ENCODE measurements at places on chromosomes 3 and 15. TPM values are rescaled to one million over a fixed set of nuclear protein-coding genes. Genes with fewer than 3 reads are reported as not detected.

Gene TJP1
- polyA plus RNA-seq: 43.5 TPM

Gene SEMA4B
- polyA plus RNA-seq: 121 TPM

Gene TEX55
- polyA plus RNA-seq: not detected

Gene GREM1
- polyA plus RNA-seq: 1.3 TPM

Gene COL6A5
- polyA plus RNA-seq: 0.15 TPM

Gene RLBP1
- not detected for polyA plus RNA-seq

Gene ITIH4
- polyA plus RNA-seq: 6.7 TPM

Gene GPR62
- 0.05 TPM for polyA plus RNA-seq

Gene MASP1
- 0.93 TPM for polyA plus RNA-seq

Gene MNS1
- 2.1 TPM for polyA plus RNA-seq

Gene TNNC1
- polyA plus RNA-seq: 2.0 TPM

Gene KIF7
- polyA plus RNA-seq: 1.1 TPM

Gene SNTN
- polyA plus RNA-seq: not detected

Gene PLA2G4D
- 4.5 TPM for polyA plus RNA-seq

Gene TRH
- polyA plus RNA-seq: not detected

Gene MESP2
- polyA plus RNA-seq: 0.75 TPM

Gene NPAP1
- polyA plus RNA-seq: under 0.01 TPM

Gene KCTD6
- polyA plus RNA-seq: 9.2 TPM

Gene SLTM
- 62.7 TPM for polyA plus RNA-seq

Gene LMAN1L
- polyA plus RNA-seq: 0.61 TPM

Gene CXCR6
- polyA plus RNA-seq: 0.90 TPM

Gene TTC21A
- 1.8 TPM for polyA plus RNA-seq

Gene ULK3
- 68.8 TPM for polyA plus RNA-seq

Gene CASR
- not detected for polyA plus RNA-seq

Gene RAB27A
- 20.9 TPM for polyA plus RNA-seq

Gene TM4SF18
- 1.2 TPM for polyA plus RNA-seq

Gene DVL3
- 27.2 TPM for polyA plus RNA-seq

Gene SLC38A3
- polyA plus RNA-seq: 0.08 TPM

Gene PEX5L
- not detected for polyA plus RNA-seq

Gene RGMA
- polyA plus RNA-seq: 27.7 TPM

Gene MED12L
- 0.05 TPM for polyA plus RNA-seq

Gene FGF7
- 2.7 TPM for polyA plus RNA-seq

Gene GOLGA8J
- polyA plus RNA-seq: not detected

Gene ATP13A3
- 9.6 TPM for polyA plus RNA-seq

Gene ECE2
- polyA plus RNA-seq: not detected

Gene CHRFAM7A
- 0.06 TPM for polyA plus RNA-seq

Gene MUSTN1
- 13.1 TPM for polyA plus RNA-seq

Gene CD200
- 3.0 TPM for polyA plus RNA-seq

Gene P4HTM
- polyA plus RNA-seq: 10.7 TPM

Gene AADAC
- polyA plus RNA-seq: 0.82 TPM

Gene STRC
- 0.11 TPM for polyA plus RNA-seq

Gene UBAP1L
- polyA plus RNA-seq: 5.7 TPM

Gene POPDC2
- 1.8 TPM for polyA plus RNA-seq
